ENCODE measurements at places on chromosomes 13 and 19.

DNA sequence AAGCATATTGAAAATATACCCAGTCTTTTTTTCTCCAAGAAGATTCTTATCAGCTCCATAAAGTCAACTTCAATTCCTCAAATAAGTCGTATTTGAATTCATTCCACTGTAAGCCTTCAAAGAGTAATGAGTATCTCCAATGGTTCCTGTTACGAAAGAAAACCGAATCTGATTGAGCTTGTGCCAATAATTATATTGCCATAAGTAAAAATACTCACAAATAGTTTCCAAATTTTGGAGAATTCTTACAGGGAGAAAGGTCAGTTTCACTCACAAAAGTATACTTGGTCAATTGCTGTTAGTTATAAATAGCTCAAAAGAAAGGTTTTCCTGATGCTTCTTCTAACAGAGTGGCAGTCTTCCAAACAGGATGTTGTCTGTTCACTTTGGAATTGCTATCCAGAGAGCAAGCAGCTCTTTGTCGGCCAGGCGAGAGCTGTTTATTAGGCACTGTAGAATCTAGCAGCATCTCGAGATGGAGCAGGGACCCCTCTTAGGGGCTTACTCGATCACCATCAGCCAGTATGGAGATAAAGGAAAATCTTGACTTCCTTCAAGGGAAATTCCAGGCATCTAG lies 13.5 kb downstream of the ERICH4 start:
- DNase-seq: no peak

DNA sequence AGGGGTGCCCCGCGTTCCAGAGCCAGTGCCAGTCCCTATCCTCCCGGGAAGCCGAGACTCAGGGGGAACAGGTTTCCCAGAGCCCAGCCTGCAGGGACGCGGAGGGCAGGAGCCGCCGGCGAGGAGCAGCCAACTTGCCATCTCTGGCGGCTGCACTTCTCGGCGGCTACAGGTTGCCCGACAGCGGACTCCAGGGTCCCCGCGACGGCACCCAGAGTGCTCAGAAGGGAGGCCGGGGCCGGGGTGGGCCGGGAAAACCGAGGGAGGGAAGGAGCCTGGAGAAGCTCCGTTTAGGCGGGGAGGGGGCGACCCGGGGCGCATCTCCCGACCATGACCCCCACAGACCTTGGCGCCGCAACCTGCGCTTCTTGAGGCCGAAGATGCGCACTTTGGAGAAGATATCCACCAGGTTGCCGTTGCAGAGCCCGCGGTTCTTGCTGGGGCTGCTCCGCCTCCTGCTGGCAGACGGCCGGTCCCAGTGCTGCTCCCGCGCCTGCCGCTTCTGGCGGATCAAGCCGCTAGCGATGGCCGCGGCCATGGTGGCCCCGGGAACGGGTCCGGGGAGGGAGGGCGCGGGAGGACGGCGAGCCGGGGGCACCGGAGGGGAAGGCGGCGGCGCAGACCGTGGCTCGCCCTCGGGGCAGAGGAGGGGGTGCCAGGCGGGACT lies 463.8 kb downstream of the ITGBL1 start:
- DNase-seq: peak; percentile 77

GRCh38 chr13:34594507-34594906 lies 347.6 kb upstream of the NBEA start:
- DNase-seq: no peak

DNA sequence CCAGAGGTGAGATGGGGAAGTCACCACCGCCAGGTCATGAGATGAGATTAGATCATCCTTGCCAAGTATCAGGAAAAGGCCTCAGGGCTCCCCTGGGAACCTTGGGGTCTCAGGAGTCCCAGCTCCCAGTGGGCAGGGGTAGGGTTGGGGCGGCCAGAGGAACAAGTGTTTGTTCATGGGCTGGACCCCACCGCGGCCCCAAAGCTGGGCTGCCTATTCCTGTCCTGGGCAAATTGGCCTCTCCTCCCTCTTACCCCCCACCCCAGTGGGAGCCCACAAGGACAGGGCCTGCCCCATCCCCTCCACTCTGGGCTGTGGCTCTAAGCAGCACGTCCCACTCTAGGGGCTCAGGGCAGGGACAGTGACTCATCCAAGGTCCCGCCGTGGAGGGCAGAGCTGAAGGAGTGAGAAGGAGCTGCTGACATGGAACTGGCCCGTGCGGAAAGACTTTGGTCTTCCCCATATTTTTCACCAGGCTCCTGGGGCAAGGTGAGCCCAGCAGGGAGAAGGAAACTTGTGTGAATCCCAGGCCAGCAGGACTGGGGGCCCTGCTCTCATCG lies 4.0 kb upstream of the HCN2 start:
- DNase-seq: no peak

DNA sequence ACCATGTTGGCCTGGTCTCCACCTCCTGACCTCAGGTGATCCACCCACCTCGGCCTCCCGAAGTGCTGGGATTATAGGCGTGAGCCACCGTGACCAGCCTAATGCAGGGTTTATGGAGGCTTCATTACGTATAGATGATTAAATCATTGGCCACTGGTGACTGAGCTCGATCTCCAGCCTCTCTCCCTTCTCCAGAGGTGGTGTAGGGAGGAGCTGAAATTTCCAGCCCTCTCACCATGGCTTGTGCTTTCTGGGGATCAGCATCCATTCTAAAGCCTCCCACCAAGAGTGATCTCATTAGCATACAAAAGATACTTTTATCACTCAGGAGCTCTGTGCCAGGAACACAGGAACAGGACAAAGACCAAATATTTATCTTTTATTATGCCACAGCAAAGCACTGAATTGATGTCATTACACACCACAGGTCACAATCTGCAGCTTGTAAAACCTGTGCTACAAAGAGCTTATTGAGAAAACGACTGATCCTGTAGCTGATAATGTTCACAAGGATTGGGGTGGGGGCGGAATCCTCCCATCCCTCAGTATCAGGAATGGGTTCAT lies 32.4 kb downstream of the RHPN2 start:
- DNase-seq: no peak

GRCh38 chr13:29523199-29523961 lies 72.1 kb downstream of the SLC7A1 start:
- no peak for DNase-seq

GRCh38 chr13:53012707-53013106 lies 15.9 kb upstream of the OLFM4 start:
- no peak for DNase-seq

- DNase-seq: peak; percentile 96
Measured at GRCh38 chr19:4678881-4679790, 9.0 kb upstream of the MYDGF start.

DNA sequence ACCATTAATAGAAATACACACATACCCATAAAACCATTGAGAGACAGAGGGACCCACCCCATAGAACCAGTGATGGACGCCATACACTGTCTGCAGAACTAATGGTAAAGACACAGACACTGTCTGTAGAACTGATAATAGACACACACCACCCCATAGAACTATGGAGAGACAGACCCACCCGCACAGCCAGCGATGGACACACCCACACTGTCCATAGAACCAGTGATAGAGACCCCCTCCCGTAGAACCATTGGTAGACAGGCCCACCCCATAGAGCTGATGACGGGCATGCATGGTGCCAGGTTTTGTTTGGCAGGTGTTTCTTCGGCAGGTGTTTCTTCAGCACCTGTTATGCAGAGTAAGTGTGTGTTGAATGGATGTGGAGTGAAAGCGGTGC lies 88.3 kb upstream of the TEX29 start:
- DNase-seq: no peak

DNA sequence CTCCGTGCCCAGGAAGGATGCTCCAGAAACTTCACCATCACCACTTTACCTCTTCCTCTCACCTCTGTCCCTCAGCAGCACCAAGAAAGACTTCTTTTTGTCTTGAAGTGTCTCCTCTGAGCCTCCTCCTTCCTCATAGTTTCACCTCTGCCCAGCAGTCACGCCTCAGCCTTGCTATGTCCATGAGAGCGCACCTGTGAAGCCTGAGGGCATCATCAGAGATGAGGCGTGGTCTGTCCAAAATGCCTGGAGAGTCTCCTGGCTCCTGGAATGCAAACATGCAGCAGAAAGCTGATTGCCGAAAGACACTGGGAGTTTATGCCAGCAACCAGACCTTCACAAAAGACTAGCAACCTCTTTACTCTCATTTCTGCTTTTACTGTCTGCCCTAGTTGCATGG lies 336.6 kb downstream of the TEX29 start:
- no peak for DNase-seq

- no peak for DNase-seq
Measured at GRCh38 chr13:91383836-91384235, 14.6 kb upstream of the GPC5 start.

DNA sequence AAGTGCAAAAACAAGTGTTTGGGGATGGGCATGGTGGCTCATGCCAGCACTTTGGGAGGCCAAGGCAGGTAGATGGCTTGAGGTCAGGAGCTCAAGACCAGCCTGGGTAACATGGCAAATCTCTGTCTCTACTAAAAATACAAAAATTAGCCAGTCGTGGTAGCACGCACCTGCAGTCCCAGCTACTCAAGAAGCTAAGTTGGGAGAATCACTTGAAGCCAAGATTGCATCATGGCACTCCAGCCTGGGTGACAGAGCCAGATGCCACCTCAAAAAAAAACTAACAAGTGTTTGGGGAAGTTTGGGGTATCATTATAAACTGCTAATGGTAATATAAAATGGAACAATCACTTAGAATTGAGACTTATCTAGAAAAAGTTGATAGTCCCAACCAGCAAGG lies 24.6 kb downstream of the XPO4 start:
- DNase-seq: no peak

GRCh38 chr19:13985771-13986347 lies 20.3 kb downstream of the RFX1 start:
- peak; percentile 47 for DNase-seq

GRCh38 chr13:28495538-28496187 lies 735 bp upstream of the FLT1 start:
- no peak for DNase-seq

DNA sequence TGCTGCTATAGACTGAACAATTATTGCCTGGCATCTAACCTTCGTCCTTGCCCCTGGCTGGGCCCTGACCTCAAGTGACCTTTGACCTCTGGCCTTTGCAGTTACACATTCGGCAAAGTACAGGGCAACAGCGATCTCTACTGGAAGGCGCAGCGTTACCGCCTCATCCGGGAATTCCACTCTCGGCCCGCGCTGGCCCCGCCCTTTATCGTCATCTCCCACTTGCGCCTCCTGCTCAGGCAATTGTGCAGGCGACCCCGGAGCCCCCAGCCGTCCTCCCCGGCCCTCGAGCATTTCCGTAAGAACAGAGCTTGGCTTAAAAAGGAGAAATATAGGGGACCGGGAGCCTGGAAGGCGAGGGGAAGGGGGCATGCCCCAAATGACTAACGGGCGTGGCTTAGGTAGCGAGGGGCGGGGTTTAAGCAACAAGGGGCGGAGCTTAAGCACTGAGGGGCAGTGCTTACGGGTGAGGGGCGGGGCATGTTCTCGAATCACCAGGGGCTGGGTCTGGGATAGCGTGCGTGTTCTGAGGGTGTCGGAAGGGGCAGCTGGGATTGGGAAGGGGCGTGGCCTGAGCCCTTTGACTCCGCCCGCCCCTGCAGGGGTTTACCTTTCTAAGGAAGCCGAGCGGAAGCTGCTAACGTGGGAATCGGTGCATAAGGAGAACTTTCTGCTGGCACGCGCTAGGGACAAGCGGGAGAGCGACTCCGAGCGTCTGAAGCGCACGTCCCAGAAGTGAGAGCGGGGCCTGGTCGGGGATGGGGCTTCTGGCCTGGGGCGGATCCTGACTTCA lies 52.7 kb downstream of the TRPM4 start:
- DNase-seq: peak; percentile 96

DNA sequence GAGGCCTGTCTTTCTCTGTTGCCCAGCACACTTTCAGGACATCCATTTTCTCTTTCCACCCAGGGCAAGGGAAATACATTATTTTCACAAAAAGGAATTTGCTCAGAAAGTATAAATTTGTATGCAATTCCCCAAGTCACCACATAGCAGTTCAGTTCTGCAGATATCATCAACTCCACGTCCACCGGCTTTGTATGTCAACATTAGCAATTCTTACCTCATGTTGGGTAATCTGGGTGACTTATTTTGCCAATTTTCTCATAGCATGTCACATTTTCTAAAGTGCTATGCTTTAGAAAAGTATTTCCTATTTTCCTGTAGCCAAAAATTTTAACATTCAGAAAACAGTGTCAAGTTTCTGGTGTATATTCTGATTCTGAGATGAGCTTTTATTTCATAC lies 501.8 kb downstream of the EFNB2 start:
- no peak for DNase-seq

DNA sequence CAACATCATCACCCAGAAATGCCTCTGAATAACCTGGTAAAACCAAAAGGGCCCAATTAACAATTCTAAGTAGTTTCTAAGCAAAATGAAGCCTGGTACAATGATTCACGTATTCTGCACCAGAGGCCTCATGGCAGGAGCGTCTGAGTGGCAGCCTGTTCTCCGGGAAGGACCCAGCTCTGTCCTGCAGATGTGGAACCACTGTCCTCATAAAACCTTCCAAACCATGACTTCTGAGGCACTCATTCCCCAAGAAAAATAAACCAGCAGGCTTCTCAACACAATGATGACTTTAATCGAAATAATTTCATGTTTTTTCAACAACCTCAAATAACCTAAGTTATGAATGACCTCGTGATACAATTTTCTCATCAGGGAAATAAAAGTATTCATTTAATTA lies 89.9 kb downstream of the STK24 start:
- DNase-seq: no peak

GRCh38 chr19:39970425-39970674 lies 615 bp upstream of the PSMC4 start:
- DNase-seq: no peak

DNA sequence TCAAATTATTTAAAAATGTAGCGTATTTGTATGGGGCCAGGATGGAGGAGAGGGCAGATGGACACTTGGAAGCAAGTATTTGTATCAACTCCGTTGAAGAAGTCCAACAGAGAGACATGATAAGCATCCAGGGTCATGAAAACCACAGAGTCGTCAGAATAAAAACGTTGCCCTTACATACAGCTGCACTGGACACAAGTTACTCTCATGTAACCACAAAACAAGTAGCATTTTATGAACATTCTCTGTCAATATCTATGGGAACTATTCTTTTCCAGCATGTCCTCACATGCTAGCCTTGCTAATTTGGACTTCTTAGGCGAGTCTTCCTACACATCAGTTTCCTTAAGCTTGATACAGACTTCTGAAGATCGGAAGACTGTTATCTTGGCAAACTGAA lies 35.0 kb downstream of the EFNB2 start:
- DNase-seq: no peak

- peak; percentile 83 for DNase-seq
Measured at GRCh38 chr19:47239610-47240296, 8.8 kb upstream of the BBC3 start.
